Right ventricle myocardium inferior (tissue), 1 donor: ENCODE measurements at places on chromosomes 4 and X.

- DNase-seq: no peak
These were observed 410 bp downstream of the GNL3L start for GRCh38 chrX:54530357-54530900.

DNA sequence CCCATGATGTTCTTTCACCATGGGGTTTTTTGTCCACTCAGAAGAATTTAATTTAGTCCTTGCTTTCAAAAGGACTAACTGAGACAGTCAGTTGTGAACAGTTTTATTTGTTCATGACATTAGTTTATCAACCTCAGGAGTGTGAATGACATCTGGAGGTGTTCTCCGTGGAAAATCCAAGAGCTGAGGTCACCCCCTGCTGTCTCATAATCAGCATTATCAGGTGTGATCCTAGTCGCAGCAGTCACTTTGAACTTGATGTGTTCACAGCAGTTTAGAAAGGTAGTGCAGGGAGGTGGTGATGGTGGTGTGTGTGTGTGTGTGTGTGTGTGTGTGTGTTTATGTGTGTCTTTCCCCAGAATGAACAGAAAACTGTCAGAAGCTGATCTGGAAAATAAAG, 1760.8 kb upstream of the PCDH10 start:
- no peak for DNase-seq

DNA sequence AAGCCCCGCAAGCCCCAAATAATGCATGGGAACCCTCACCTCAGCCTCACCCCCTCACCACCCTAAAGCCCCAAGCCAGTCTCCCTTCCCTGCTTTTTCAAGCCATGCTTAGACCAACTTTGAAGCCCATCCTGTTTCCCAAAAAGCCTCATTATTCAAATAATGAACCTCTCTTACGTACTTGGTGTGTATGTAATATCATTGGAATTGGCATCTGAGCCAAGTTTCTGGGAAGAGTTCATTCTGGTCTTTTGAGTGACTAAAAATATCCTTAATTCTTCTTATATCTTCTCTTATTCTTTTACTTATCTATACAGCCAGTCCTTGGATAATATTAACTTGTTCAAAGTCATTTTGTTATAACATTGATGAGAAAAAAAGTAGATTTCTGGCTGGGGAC, 875.8 kb upstream of the SLIT2 start:
- no peak for DNase-seq

DNA sequence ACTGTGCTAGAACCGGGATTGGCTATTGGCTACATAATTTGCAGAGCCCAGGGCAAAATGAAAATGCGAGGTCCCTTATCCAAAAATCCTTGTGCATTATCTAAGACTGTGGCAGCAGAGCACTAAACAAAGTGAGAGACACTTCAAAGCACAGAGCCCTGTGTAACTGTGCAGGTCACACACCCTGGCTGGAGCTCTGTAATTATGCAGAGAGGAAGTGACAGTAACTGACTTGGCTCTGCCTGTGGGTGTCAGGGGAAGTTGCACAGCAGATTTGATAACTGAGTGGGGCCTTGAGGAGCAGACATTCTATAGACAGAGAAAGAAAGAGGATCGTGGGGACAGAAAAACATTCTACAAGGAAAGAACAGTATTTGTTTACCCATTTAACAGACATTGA, 173.5 kb upstream of the FMR1 start:
- DNase-seq: no peak

DNA sequence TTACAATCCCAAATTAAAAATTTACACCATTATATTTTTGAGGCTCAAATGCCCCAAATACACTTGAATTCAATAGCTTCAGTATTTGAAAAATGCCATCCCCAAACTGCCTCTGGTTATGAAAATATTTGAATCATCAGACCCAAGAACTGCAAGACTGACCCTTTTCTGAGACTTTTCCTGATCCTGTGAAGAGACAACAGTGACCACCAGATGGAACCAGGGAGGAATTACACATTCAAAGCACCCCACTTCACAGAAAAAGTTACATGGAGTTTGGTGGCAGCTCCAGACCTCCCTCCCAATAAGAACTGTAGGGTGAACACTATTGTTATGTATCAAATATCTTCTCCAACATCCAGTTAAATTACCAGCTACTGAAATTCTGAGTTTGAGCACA, 44.0 kb upstream of the SCD5 start:
- no peak for DNase-seq

- DNase-seq: no peak
These were observed 36.9 kb downstream of the SULT1E1 start for GRCh38 chr4:69823048-69823447.

GRCh38 chr4:81421346-81422218, 50.1 kb downstream of the RASGEF1B start:
- DNase-seq: no peak

GRCh38 chr4:148412460-148412994, 29.7 kb downstream of the NR3C2 start:
- DNase-seq: no peak
